EH (cell line): ENCODE measurements at places on chromosomes 5 and 9.

- no peak for DNase-seq
Observed at GRCh38 chr5:172463031-172463430, 8.7 kb upstream of the SH3PXD2B start.

DNA sequence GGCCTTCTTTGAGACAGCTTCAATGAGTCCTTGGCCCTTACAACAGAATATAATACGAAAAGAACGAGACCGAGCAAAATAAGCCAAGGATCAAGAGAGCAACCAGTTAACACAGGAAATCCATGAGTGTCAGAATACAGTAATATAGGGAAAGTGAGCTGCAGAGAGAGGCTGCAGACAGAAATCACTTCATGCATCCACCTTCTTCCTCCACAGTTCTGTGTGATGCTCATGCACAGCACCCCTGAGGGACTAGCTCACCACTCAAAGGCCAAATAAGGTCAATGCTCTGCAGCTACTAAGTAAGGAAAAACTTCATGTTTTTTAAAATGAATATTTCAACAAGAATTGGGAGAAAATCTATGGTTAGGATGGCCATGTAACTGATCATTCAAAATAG lies 257.1 kb downstream of the MCTP1 start:
- DNase-seq, result no peak

DNA sequence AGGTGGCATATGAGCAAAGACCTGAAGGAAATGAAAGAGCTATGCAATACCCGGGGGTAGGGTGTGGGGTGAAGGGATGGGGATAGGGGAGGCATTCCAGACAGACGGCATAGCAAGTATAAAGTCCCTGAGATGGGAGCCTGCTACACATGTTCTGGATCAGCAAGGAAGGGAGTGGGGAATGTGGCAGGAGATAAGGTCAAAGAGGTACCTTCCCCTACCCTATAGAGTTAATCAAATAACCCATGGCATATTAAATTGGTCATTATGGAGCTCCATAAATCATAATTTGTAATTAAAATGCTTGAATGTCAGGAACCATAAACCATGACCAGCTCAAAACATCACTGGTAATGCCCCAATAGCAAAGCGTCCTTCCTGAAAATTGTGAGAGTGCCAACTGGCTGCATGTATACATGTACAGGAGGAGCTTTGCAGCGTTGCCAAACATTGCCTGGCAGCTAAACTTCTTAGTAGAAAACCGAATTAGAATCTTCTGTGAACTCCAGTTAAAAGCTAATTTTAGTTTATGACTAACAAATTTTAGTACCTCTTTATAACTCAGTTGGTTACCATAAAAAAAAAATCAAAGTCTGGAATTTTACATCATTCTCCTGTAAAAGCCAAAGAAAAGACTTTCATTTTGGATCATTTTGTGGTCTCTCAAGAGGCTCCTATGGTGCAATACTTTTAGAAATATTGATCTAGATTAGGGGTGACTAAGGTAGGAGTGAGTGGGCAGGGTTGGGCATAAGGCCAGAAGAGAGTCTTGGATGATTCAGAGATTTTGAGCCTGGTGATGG lies 4.7 kb downstream of the DNAI1 start:
- peak; percentile 74 for DNase-seq

DNA sequence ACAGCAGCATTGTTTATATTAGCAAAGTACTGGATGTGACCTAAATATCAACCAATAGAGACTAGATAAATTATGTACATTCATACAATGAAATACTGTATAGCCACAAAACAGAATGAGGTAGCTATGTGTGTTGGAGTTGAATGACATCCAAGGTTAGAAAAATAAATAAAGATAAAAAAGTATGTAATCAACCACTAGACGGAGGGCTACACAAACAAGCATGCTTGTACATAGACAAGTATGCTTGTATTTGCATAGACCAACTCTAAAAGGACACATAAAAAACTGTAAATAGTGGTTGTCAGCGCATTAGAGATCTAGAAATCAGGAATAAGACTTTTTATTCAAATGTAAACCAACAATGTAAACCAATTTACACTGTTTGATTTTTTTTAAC lies 3.0 kb downstream of the FEM1C start:
- no peak for DNase-seq

- peak; percentile 74 for DNase-seq
Observed at GRCh38 chr5:95759634-95760033, 28.5 kb downstream of the RHOBTB3 start.

GRCh38 chr9:69036309-69036708 lies 757 bp downstream of the FXN start:
- DNase-seq, result no peak

DNA sequence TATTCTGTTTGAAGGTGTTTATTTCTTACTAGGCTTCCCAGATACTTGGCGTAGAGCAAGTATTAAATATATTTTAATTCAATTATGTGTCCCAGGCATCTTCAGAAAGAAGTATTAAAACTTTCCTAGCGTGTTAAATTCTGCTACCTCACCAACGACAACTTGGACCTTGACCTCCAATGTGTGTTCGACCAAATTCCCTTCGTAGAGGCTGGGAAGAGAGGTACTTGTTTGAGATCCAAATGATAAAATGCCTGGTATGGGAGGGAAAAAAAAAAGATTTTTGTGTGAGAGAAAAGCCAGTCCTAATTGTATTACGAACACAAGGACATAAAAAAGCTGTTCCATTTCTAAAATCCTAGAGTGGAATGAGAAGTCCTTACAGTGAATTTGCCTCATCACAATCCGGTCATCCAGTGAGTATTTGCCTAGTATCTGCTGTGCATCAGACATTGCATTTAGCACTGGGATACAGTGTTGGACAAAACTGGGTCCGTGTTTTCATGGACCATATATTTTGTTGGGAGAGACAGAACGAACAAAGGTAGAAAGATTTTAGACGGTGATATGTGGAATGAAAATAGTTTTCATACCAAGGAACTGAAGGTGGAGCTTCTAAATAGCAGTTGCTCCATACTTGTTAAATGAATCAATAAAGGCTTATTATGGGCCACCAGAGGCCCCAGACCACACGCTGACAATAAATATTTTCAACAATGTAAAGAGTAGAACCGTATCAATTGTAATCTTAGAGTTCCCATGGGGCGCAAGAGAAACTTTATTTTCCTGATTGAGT lies 103.1 kb downstream of the KIF4B start:
- DNase-seq, result no peak

DNA sequence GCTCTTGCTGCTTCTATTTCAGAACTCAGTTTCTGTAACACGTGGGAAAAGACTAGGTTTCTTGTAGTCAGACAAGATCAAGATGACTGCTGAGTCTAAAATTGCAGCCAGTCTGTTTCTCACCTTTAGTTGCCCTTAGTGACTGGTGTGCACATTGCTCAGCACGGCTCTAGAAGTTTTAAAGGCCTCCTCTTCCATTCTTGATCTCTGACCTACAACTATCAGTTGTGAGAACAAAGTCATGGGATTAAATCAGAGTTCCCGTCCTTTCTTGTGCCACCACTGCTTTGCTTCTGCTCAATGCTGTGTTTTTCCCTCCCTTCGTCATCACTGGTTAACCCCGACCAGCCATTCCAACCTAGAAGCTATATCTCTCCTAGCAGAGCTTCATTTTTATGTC lies 52.8 kb downstream of the GDA start:
- no peak for DNase-seq

- DNase-seq, result no peak
Observed at GRCh38 chr5:32151198-32151597, 22.9 kb downstream of the GOLPH3 start.

DNA sequence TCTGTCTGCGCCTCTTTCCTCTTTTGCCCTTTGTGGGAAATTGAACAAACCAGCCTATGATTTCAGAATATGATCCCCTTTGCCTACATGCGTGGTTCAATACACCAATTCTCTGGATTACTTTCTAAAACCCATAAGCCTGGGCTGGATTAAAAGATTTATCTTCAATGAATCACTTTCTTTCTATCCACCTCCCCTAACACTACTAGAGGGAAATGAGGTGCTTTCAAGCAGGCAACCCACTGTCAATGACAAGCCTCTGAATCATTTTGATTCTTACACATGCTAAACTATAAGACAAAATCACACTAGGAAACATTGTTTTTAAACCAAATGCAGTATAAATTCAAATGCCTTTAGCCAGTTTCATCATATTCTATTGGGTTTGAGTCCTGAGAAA lies 257.5 kb downstream of the AGTPBP1 start:
- DNase-seq, result no peak

GRCh38 chr9:17531642-17532254 lies 47.1 kb upstream of the SH3GL2 start:
- peak; percentile 56 for DNase-seq

DNA sequence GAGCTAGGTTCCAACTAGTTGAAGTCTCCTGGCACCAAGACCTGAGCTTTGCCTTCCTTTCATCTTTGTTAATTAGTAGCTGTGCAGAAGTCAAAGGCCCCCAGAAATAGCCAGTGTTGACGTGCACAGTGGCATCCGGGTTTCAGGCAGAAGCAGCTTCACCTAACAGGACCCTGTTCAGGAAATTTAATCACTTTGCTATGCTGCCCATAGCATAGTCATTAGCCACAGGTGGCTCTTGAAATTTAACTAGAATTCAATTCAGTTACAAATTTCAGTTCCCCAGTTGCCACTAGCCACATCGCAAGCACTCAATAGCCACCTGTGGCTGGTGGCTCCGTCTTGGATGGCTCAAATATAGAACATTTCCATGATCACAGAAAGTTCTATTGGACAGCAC lies 179.1 kb downstream of the GOLPH3 start:
- DNase-seq, result no peak

- DNase-seq, result no peak
Observed at GRCh38 chr5:42924226-42924625, 112.5 kb upstream of the SELENOP start.

- DNase-seq, result no peak
Observed at GRCh38 chr5:136901-137300, 44.9 kb downstream of the PLEKHG4B start.

GRCh38 chr5:31186672-31187267 lies 6.7 kb upstream of the CDH6 start:
- peak; percentile 50 for DNase-seq
